ENCODE measurements at places on chromosomes 4 and X. TPM values are rescaled to one million over a fixed set of nuclear protein-coding genes. Genes with fewer than 3 reads are reported as not detected.

- DNase-seq: no peak
Observed at GRCh38 chr4:40656201-40656863, 26.7 kb upstream of the RBM47 start.

The DGKK gene
- not detected for total RNA-seq

The DUSP21 gene
- total RNA-seq: not detected

The MORF4L2 gene
- 262 TPM for total RNA-seq

- no peak for DNase-seq
Observed at GRCh38 chr4:8741513-8742226, 130.0 kb downstream of the HMX1 start.

The SATL1 gene
- total RNA-seq: not detected

GRCh38 chrX:129093706-129094105, 429.6 kb downstream of the SMARCA1 start:
- no peak for DNase-seq

The NWD2 gene
- total RNA-seq: 1.5 TPM

The UGT2A1 gene
- not detected for total RNA-seq

- peak; percentile 77 for DNase-seq
Observed at GRCh38 chrX:43559644-43560043, 96.5 kb upstream of the MAOA start.

The HHIP gene
- total RNA-seq: 33.0 TPM

- DNase-seq: no peak
Observed at GRCh38 chr4:5399790-5400421, 308.5 kb downstream of the EVC2 start.

The HDX gene
- total RNA-seq: 5.7 TPM

GRCh38 chr4:56186808-56187523, 200.3 kb downstream of the AASDH start:
- no peak for DNase-seq

DNA sequence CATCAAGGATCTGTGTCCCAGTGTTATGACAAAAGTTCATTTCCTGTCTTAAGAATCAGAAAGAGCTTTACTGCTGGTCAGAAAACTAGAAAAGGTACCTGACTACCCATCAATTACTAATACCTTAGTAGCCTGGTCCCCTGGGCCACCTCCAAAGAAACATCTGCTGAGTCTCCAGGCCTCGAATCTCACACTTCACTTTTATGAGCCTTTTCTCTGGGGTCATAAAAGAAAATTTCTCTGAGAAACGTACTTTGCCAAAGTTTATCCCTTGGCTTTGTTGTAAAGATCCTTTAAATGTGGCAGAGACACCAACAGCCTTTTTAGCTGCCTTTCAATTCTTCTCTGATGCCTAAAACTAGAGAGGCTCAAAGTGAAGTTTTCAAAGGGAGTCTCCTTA, 17.8 kb downstream of the GUCY1A1 start:
- DNase-seq: no peak

- no peak for DNase-seq
Observed at GRCh38 chr4:147683188-147683591, 773 bp downstream of the PRMT9 start.

DNA sequence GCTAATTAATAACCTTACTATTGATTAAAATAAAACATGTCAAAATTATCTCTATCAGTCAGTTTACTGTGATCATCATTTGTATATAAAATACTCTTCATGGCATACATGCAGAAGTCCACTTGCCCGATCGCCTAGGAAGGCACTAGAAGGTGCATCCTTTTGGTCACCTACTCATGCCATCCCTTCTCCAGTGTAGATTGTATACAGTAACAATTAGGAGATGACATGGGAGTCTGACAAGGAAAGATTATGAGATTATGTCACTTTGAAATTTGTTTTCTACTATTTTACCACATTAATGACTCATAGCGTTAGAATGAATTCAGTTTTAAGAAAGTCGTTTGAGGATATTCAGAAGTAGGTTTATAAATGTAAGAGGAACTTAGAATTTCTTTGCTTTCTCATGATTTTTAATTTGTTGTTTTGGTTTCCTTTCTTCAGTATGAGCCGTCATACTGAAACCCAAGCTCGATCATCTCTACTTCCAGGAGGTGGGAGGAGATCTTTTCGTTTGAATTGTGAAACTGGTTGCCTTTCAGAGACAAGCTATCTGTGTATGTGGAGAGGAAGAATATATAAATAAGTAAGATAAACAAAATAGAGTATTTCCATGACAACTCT, 51.1 kb upstream of the UNC5C start:
- no peak for DNase-seq

DNA sequence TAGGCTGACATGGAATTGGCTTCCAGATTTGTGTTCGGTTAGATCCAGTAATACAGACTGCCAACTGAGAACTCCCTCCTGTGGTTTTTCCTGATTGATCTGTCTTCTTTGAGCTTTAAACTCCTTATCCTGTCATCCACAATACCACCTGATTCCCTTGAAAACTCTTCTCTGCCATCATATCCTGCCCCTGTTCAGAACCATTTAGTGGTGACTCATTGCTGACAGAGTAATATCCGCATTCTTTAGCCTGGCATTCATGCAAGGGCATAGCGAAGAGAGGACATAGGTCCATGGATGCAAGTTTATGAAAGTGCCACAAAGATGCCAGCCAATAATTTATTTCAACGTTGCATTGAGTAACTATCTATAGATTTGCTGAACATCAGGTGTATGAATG, 76.6 kb downstream of the ITIH6 start:
- no peak for DNase-seq

The MCTS1 gene
- not detected for total RNA-seq

DNA sequence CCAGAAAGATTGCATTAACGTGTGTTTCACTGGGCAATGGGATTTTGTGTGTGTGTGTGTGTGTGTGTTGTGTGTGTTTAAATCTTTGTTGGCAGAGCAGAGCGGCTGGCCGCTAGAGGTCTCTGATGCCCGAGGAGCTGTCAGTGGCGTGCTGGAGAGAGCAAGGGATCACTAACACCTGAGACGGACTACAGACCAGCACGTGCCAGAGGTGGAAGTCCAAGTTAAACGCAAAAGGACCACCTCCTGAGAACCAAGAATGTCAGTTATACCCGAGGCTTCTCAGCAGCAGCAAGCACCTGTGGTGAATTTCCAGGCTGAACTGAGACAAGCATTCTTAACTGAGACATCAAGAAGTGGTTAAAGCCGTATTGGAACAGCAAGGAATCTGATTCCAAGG, 9.0 kb upstream of the SLC25A14 start:
- DNase-seq: peak; percentile 68

GRCh38 chrX:55716937-55717336, 612 bp upstream of the RRAGB start:
- no peak for DNase-seq

The XAGE1A gene
- total RNA-seq: not detected

DNA sequence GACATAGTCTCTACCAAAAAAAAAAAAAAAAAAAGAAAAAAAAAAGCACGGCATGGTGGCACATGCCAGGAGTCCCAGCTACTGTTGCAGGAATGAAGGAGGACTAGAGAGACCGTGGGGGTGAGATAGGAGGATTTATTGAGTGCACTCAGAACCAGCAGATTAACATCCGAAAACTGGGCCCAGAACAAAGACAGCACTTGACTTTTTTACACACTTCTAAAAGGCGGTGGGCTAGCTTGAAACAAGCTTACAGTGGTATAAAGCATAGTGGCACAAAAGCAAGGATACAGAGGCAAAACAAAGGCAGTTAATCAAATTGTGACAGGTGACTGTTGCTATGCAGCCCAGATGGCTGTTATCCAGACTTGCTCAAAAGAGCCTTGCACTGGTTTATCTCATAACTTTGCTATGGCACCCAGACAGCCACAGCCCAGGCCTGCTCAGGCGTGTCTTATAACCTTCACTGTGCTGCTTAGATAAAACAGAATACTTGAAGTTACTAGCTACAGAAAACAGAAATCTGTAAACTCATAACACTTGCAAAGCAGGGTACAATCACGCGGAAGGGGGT, 9.9 kb upstream of the PI4K2B start:
- peak; percentile 38 for DNase-seq

The MBNL3 gene
- 6.7 TPM for total RNA-seq

GRCh38 chr4:8260656-8261111, 8.9 kb upstream of the HTRA3 start:
- DNase-seq: no peak

- no peak for DNase-seq
Observed at GRCh38 chr4:154416190-154416547, 75.4 kb downstream of the DCHS2 start.

- peak; percentile 70 for DNase-seq
Observed at GRCh38 chrX:151703487-151703886, 8.2 kb downstream of the PRRG3 start.
